ENCODE measurements at places on chromosomes 1 and 21.

- no peak for DNase-seq
Measured at GRCh38 chr1:53734650-53735211, 4.2 kb downstream of the GLIS1 start.

GRCh38 chr1:47399846-47400155 lies 16.3 kb upstream of the FOXE3 start:
- DNase-seq = no peak

GRCh38 chr21:36452281-36452825 lies 27.6 kb downstream of the CLDN14 start:
- DNase-seq = no peak

- DNase-seq = no peak
Measured at GRCh38 chr1:173757666-173758065, 42.9 kb downstream of the KLHL20 start.

DNA sequence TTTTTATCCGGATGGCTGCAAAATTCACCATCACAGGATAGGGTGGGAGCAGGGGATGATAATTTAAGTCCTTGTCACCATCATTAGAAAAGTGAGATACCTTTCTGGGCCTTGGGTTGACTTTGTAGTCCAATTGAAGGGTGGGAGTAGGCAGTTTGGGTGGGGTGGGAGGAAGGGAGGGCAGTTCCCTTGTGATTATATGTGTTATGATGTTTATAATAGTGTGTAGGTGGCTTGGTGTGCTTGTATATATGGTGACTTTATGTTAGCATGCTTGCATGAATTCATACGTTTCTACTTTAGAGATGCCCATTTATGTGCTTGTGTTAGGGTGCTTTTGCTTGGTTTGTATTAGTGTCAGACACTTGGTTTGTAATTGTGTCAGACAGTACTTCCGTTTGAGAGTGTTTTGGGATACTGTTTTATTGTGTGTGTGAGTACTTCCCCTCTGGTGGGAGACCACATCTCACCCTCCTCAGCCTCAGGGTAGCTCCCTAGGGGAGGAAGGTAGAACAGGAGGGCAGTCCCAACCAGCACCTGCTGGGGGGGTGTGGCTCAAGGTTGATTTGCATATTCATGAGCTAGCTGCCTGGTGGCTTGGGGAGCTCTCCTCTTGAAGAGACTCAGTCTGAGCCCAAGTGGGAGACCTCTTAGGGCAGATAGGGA lies 6.3 kb upstream of the POU3F1 start:
- no peak for DNase-seq

DNA sequence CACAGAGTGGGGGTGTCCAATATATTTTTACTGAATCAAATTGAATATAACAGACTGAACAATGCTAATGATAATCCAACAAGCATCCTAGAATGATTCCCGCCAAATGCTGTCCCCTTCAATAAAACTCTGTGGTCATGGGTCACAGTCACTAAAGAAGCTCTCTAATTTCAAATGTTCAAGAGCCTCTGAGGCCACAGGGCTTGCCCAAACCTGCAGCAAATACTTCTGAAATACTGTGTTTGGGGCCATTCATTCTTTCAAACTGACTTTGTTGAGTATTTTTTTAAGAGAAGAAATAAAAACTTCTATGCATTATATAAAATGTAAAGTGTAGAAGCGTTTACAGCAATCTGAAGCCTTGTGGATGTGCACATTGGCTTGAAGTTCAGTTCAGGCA lies 7.6 kb upstream of the BEND5 start:
- no peak for DNase-seq

DNA sequence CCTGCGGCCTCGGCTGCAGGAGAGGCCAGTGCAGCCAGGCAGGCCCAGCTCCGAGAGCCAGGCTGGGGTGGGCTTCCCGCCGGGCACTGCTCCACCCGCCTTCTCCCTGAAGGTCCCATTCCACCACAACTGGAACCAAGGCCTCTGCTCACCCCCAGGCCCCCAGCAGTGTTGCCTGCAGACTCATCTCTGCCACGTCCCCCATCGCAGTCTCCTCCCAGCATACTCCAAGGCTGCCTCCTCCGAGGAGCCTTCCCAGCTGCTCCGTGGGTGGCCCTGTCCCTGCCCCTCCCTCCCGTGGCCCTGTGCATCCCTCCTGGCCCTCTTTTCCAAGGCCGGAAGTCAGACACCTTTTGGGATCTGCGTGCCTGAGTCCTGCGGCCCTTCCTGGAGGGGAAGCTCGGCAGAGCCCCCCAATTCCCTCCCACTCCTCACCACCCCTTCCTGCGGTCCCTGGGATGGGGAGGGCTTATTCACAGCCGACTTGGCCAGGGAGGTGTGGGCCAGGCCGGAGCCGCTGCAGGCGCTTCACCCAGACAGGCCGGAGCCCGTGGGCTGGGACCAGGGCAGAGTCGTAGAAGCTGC lies 47.6 kb downstream of the SLX9 start:
- no peak for DNase-seq
